CD8-positive, alpha-beta T cell (primary cell): ENCODE measurements at places on chromosomes 7 and 10. TPM values are rescaled to one million over a fixed set of nuclear protein-coding genes. Genes with fewer than 3 reads are reported as not detected.

The CHN2 gene
- total RNA-seq = 9.9 TPM

The STRA8 gene
- not detected for total RNA-seq

The GIMAP4 gene
- total RNA-seq = 11.8 TPM

The FXYD4 gene
- total RNA-seq = not detected

The ABCB4 gene
- total RNA-seq = 0.16 TPM

The TAS2R3 gene
- total RNA-seq = not detected

The SPDYE6 gene
- not detected for total RNA-seq
